ENCODE measurements at places on chromosomes 11 and 22. TPM values are rescaled to one million over a fixed set of nuclear protein-coding genes. Genes with fewer than 3 reads are reported as not detected.

Gene GPR83
- 0.08 TPM for total RNA-seq

Gene ACRV1
- total RNA-seq, result not detected

Gene SERPIND1
- not detected for total RNA-seq

Gene MMP11
- total RNA-seq, result 0.12 TPM

Gene UPB1
- not detected for total RNA-seq

Gene CTR9
- 22.4 TPM for total RNA-seq

Gene JHY
- 3.3 TPM for total RNA-seq

Gene TRIM34
- total RNA-seq, result 3.7 TPM

Gene DKK3
- total RNA-seq, result 11.1 TPM

Gene IGSF22
- total RNA-seq, result not detected

Gene KCNJ11
- 0.44 TPM for total RNA-seq

Gene ART5
- total RNA-seq, result 0.39 TPM

Gene RIMBP3C
- total RNA-seq, result 0.18 TPM

Gene OTOG
- not detected for total RNA-seq

Gene OR56A1
- total RNA-seq, result not detected

Gene SYCE3
- total RNA-seq, result not detected

Gene RAB36
- 7.6 TPM for total RNA-seq

Gene PLET1
- not detected for total RNA-seq

Gene OR51B5
- not detected for total RNA-seq

Gene GLYATL2
- not detected for total RNA-seq

Gene FAM180B
- total RNA-seq, result not detected

Gene HBD
- total RNA-seq, result not detected

Gene TTC36
- total RNA-seq, result not detected

Gene PCNX3
- total RNA-seq, result 41.3 TPM

Gene CHRM4
- total RNA-seq, result 0.58 TPM

Gene ZFTA
- 5.0 TPM for total RNA-seq

Gene ELP4
- total RNA-seq, result 9.2 TPM

Gene KLHL35
- total RNA-seq, result 1.8 TPM

Gene DDIAS
- 18.5 TPM for total RNA-seq
